Memory B cell (primary cell): ENCODE measurements at places on chromosomes 6 and 20.

DNA sequence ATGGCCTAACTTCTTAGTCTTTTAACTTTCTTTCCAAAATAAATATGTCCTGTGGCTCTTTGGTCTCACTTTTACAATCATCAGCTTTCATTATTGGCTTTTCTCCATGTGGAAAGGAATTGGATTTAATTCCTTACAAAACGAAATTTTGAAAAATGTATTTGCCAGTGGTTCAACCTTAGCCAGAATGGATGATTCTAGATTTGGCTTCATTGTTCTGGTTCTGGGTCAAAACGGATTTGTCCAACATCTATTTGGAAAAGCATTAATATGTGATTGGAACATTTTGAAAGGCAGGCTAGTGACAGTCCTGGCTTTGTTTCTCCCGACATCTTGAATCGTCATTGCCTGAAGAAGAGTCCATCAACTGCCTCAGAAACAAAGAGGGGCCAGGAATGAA is 59.2 kb downstream of the TENT5A start:
- no peak overlapping the region for H3K4me3 ChIP-seq
- DNase-seq: no peak
- H3K27ac ChIP-seq: no peak overlapping the region
- no peaks in the 10 kb centered on the region for H3K27me3 ChIP-seq

GRCh38 chr20:20772497-20773085 is 60.1 kb upstream of the RALGAPA2 start:
- H3K4me1 ChIP-seq: peaks cover 3% of the 10 kb centered on the region
- H3K27ac ChIP-seq: no peak overlapping the region
- H3K36me3 ChIP-seq: no peaks in the 10 kb centered on the region
- peaks cover 11% of the 10 kb centered on the region for H3K27me3 ChIP-seq
- no peak for DNase-seq
- H3K4me3 ChIP-seq: no peak overlapping the region

DNA sequence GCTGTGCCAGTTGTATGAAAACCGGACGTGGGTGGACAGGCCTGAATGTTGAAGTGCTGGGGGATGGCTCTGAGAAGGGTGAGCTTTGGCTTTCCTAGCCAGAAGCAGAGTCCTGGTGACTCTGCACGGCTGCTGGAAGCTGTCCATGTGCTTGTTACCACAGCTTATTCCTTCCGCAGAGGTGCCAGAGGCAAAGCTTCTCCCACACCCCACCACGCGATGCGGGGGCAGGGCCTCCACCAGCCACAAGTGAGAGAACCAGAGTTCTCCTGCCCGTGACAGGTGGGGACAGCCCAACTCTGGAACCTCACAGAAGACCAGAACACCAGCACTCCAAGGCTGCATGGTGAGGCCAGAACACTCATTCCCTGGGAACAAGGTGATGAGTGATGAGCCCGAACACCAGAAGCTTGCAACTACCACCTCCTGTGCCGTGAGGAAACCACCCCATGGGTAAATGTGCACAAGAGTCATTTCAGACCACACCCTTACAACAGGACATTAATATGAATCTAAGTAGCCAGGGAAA is 36.7 kb downstream of the JAG1 start:
- H3K27ac ChIP-seq: no peak overlapping the region
- peaks cover 2% of the 10 kb centered on the region for H3K36me3 ChIP-seq
- peaks cover 1% of the 10 kb centered on the region for H3K27me3 ChIP-seq
- DNase-seq: no peak

DNA sequence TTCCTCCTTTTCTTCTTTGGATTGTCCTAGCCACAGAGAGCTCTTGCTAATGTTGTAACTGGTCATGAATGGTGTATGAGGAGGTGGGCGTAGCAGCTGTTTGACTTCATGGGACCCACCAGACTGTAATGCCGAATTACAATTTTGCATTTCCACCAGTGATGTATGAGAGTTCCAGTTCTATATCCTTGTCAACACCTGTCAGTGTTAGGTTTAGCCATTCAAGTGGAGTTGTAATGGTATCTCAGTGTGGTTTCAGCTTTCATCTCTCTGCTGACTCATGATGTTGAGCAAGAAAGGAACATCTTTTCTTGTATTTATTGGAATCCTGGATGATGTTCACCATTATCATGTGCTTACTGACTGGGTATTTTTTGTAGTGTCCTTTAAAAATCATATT is 5.1 kb downstream of the IGF2R start:
- H3K4me1 ChIP-seq: peaks cover 54% of the 10 kb centered on the region
- DNase-seq: no peak
- no peaks in the 10 kb centered on the region for H3K27me3 ChIP-seq
- peaks cover 2% of the 10 kb centered on the region for H3K36me3 ChIP-seq
- H3K4me3 ChIP-seq: no peak overlapping the region

DNA sequence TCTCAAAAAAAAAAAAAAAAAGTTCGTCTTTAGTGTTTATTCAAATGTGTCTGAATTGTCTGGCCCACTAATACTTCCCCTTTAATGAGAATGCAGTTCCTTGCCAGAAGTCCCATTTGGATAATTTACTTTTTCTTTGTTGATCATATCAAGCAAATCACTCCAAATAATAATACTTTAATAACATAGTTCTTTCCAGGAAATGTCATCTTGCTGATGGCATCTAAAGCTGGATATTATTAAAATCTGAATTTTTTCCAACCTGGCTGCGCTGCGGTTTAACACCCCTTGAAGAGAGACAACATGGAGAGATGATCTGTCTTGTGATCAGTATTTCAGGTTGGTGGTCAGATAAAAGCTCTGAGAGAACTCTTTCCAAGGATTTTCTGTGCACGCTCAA is 111.2 kb upstream of the CNKSR3 start:
- H3K27ac ChIP-seq: no peak overlapping the region
- no peak for DNase-seq
- H3K27me3 ChIP-seq: no peaks in the 10 kb centered on the region
- H3K4me1 ChIP-seq: no peaks in the 10 kb centered on the region
- no peaks in the 10 kb centered on the region for H3K36me3 ChIP-seq
- H3K4me3 ChIP-seq: no peak overlapping the region

DNA sequence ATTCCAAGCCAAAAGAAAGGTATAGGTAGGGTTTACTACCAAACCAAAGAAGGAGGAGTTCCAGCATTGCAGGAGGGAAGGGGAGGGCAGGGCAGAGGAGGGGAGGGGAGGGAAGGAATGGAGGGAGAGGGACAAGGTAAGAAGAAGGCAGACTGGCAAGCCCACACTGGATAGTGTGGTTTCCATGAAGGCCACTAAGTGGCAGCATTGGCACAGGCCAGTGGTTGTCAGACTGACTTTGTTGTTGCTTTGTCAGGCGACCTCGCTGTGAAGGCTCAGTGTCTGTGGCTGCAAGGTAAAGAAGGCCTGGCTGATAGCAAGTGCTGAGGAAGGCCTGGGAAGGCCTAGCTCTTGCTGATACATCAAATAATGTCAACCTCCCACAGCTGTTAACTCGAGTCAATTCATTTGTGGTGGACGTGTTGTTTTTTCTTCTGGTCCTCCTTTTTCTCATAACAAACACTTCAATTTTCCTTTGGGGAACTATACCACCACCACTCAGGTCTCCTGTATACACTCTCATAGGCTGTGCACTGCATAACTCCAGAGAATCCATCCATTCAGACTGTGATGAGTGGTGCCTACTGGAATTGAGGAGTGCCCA is 7.7 kb upstream of the ZNF334 start:
- no peak for DNase-seq
- no peak overlapping the region for H3K4me3 ChIP-seq
- no peaks in the 10 kb centered on the region for H3K4me1 ChIP-seq
- H3K27ac ChIP-seq: no peak overlapping the region
- H3K27me3 ChIP-seq: peaks cover 8% of the 10 kb centered on the region
- H3K36me3 ChIP-seq: no peaks in the 10 kb centered on the region

DNA sequence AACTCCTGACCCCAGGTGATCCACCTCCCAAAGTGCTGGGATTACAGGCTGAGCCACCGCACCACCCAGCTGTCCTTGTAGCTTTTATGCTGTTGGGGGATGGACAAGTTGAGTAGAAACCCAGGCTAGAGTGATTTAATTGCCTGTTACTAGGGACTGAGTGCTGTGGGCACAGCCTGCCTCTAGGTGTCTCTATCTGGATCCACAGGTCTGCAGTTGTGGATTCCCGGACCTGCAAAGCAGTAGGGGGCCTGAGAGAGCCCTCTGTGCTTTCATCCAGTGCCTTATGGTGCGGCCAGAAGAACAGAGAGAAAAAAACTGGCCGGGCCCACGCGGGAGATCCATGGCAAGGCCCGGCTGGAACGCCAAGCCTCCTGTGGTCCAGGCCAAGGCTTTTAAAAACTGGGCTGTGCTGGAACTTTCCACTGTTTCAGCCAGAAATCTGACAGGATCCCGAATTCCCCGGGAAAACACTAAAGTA is 5.2 kb downstream of the SIRPA start:
- no peaks in the 10 kb centered on the region for H3K27me3 ChIP-seq
- H3K27ac ChIP-seq: no peak overlapping the region
- no peaks in the 10 kb centered on the region for H3K36me3 ChIP-seq
- no peak overlapping the region for H3K4me3 ChIP-seq
- DNase-seq: no peak

DNA sequence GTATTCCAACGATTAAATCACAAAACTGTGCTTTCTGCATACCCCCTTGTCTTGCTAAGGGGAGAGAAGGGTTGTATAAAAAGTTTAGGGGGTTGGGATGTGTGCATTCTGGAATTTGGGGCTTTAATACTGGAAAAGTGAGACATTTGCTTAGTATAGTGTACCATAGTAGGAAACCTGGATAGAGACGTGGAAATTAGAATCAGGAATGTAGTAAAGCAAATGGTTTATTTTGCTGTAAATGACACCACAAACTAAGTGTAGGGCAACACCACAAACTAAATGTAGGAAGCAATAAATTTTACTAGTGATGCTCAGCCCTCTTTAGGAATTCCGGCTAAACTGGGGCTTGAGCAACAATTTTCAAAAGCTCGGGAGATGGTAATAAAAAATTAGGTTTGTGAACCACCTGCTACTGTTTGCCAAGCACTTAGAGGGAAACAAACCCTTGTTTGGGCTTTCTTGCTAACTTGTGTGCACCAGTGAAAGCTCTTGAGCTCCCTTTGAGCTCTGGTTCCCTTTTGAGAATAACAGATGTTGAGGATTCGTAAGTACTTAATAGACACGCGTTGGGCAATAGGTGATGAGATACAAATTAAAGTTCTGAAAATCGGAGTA is 13.8 kb downstream of the BRD2 start:
- DNase-seq: no peak
- H3K27me3 ChIP-seq: no peaks in the 10 kb centered on the region
- H3K36me3 ChIP-seq: peaks cover 26% of the 10 kb centered on the region
